WTC11 (cell line): ENCODE measurements at places on chromosomes 11 and 22. TPM values are rescaled to one million over a fixed set of nuclear protein-coding genes. Genes with fewer than 3 reads are reported as not detected.

The ATXN10 gene
- 185 to 194 TPM (median 189 TPM) in 3 replicates for total RNA-seq

DNA sequence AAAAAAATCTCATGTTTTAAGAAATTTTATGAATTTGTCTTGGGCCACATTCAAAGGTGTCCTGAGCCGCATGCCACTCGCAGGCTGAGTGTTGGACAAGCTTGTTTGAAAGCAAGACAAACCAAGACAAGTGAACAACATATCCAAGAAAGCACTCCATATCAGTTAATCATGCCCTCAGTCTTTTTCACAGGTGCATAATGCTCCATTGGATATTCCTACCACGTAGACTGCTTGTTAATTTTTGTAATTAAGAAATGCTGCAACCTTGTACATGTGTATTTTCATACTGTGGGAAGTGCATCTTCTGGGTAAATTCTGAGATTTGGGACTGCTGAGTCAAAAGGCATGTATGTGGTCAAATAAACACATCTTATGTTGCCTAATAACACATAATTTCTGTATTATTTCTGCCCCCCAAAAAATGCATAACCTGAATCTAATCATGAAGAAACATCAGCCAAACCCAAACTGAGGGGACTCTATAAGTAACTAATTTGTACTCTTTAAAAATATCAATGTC is 8.2 kb downstream of the RRAS2 start:
- no peak for DNase-seq

The PGA5 gene
- total RNA-seq = 0.16 to 0.35 TPM (median 0.30 TPM) in 3 replicates

DNA sequence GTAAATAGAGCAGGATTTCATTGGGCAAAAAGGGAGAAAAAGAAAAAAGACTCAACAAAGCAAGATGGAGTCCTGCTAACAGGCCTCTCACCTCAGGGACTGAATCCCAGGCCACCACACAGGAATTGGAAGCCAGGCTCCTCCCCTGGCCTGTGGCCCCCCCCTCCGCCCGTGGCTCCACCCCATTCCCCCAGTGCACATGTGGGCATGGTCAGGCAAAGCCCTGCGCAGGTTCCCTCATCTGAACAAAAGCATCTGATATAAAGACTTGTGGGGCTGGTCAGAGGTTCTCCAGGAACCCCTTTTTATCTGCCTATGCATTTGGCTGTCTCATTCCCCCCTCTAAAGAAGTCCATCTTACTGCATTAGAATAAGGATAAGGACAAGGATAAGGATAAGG is 46.0 kb upstream of the PAK1 start:
- peak; percentile 19 for DNase-seq
